NCI-H1092 (cell line): ENCODE measurements at places on chromosomes 5 and 9.

DNA sequence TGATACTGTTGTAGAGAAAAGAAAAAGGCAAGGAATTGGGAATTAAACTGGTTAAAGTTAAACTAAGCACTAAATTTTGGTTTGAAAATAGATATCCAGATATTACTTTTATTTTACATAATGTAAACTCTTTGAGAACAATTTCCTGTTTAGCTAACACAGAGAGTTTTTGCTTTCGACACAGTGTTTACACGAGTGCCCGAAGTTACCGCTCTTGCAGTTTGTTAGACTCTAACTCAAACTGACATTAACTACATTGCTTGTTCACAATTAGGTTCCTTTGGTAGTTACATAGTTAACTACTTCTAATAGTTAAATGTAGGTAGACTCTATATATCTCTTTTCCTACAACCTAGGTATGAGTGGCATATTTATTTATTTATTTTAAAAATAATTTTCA is 117.1 kb upstream of the CHD1 start:
- no peak for DNase-seq

DNA sequence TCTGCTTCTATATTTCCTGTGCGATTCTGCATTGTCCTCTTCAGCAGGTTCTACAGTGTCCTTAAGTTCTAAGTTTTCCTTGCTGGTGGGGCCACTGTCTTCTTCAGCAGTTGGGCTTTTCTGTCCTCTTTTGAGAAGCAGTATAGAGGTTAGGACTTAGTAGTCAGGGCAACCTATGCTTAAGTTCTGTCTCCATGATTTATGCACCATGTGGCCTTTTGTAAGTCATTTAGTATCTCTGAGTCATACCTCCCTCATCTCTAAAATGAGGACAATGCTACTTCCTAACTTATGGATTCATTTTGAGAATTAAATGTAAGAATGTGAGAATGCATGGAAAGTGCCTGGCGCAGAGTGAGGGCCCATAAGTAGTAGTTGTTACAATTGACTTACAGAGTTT is 46.8 kb downstream of the GRIN3A start:
- no peak for DNase-seq

- peak; percentile 79 for DNase-seq
These were observed 42.8 kb upstream of the STXBP1 start for GRCh38 chr9:127568971-127569885.

GRCh38 chr9:109319017-109319625 is 1.7 kb downstream of the EPB41L4B start:
- DNase-seq, result peak; percentile 24

- DNase-seq, result no peak
These were observed 950 bp upstream of the FNBP1 start for GRCh38 chr9:130043654-130044623.

- DNase-seq, result no peak
These were observed 4.1 kb upstream of the CXXC5 start for GRCh38 chr5:139644001-139644456.

- DNase-seq, result no peak
These were observed 30.7 kb upstream of the ERAP1 start for GRCh38 chr5:96838201-96839070.

DNA sequence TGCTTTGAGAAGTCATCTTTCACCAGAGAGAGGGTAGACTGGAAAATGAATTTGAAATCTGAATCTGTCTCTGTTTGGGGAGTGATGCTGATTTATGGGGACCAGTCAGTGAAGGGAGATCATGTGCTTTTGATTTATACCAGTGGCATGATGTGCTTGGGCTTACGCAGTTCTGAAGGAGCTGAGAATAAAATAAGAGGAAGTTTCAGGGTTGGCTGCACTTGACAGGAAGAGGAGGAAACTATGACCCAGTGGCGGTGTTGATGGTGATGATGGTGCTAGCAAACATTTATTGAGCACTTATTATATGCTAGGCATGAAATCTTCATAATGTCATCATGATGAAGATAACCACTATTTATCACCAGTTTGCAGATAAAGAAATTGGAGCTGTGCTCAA is 136.4 kb upstream of the GLRA1 start:
- no peak for DNase-seq

GRCh38 chr5:759781-760362 is 24.7 kb downstream of the ZDHHC11B start:
- DNase-seq, result no peak

DNA sequence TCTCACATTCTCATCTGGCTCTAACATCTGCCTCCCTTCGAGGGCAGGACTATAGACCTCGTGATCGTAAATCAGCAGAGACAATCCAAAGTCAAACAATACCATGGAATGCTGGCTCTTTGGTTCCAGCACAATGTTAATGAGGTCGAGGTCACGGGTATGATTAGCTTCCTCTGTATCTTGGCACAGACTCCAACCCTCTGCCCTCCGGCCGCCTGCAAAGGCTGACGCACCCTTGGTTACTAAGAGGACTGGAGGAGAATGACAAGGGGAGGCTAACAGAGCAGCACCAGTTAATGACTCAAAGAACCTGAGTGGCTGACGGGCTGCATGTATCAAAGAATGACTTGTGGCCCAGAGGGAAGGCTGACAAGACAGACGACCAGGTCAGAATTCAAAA is 10.1 kb downstream of the LHFPL2 start:
- no peak for DNase-seq

DNA sequence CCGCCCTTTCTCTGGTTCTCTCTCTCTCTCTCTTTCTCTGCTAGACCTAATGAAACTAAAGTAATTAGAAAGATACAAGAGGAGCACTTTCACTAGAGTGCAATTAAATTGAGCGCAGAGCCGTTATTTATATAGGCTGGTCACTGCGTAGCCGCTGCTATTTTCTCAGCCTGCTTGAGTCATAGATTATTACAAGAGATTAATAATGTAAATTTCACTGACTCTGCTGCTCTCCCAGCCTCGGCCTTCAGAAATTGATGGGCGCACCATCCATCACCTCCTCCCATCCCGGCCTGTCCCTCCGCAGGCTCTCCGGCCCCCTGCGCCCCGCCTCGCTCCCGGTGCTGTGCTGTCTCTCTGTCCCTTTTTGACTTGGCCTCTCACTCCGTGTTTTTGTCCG is 268.0 kb upstream of the MVB12B start:
- no peak for DNase-seq

DNA sequence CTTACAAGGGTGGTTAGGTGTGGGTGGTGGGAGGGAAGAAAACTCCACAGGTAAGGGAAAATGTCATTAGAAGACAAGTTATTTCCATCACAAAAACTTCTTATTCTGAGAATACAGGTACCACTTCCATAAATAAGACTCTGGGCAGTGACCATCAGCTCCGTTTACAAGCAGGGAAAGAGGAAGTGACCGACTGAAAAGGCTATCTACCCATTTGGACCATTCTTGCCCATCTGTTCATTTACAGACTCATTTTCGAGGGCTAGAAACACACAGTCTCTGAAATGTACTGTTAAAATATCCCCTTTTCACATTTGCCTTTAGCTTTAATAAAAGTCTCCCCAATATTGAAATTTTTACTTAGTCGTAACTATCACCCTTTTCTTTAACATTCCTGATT is 79.5 kb downstream of the TTC39B start:
- no peak for DNase-seq

GRCh38 chr9:128153947-128154695 is 4.9 kb downstream of the LCN2 start:
- no peak for DNase-seq

- no peak for DNase-seq
These were observed 349.1 kb downstream of the ZNF608 start for GRCh38 chr5:124397317-124397716.

DNA sequence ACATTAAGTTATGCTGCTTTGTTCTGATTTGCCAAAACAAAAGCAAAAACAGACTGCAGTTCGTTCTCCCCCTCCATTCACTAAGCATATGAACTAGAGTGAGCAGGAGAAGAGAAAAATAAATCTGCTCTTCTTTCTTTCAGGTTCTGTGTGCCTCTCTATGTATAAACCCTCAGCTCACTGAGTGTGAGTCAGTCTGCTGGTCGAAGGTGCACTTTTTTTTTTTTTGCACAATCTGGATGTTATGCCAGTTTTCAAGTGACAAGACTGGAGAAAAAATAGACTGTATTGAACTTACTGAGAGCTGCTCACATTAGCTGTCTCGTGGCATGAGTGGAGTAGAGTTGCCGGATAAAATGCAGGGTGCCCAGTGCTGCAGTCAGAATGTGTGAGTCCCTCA is 244.6 kb upstream of the ATP10B start:
- no peak for DNase-seq

GRCh38 chr5:32664523-32664922 is 46.6 kb upstream of the NPR3 start:
- no peak for DNase-seq

DNA sequence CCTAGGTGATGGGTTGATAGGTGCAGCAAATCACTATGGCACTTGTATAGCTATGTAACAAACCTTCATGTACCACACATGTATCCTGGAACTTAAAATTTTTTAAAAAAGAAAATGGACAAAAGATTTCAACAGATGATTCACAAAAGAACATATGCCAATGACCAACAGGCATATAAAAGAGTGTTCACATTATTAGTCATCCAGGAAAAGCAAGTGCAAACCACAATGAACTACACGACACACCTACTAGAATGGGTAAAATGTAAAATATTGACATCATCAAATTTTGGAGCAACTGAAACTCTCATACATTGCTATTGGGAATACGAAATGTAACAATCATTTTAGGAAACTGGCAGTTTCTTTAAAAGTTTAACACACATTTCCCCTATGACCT is 109.9 kb downstream of the YIPF5 start:
- DNase-seq, result no peak

- no peak for DNase-seq
These were observed 164.8 kb upstream of the VCAN start for GRCh38 chr5:83306572-83307241.

- DNase-seq, result no peak
These were observed 9.7 kb downstream of the PTGER4 start for GRCh38 chr5:40689438-40689837.

- no peak for DNase-seq
These were observed 495.0 kb downstream of the DMAC1 start for GRCh38 chr9:7304627-7304995.
